ENCODE measurements at places on chromosomes 2 and 18.

DNA sequence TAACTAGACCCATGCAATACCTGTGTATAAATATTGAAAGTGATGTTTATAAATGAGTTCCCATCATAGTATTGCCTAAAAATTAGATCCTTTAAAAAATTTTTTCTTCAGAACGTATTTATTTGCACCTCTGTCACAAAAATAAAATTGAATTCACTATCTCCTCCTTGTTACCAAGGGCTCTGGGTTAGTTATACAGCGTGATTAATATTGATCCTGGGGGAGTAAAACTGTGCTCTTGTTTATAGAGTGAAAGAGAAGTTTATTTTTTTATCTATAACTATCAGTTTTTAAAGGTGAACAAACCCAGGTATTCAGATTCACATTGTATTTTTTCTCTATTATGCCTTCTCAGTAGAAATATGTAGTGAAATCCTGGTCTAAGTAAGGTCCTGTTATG is 458.5 kb downstream of the CPS1 start:
- no peak for DNase-seq

GRCh38 chr2:103232865-103233264 is 471.0 kb downstream of the TMEM182 start:
- no peak for DNase-seq

DNA sequence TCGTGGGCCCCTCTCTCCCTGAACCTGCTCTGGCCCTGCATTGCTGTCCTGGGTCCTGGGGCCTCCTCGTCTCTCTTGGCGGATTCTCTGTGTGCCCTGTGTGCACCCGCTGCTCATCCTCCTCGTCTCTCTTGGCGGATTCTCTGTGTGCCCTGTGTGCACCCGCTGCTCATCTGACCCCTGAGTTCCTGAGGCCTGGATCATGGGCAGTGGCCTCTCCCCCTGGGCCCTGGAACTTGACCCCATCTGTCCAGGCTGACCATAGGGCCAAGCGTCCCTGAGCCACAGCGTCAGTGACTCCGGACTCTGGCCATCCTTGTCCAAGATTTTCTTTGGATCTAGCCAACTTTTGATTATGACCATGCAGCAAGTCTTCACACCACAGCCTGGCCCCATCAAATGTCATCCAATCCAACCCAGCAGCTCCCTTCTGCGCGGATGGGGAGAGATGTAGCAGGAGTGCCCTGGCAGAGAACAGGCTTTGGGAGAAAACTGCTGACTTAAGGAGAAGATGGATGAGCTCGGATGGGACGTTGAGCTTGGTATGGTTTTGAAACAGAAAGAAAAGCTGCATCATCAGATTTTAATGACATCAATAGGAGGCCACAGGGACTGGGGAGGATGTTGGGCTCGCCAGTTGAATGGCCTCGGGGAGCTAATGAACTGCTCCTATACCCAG is 455.1 kb upstream of the HS6ST1 start:
- no peak for DNase-seq

GRCh38 chr2:231810905-231811304 is 24.7 kb downstream of the COPS7B start:
- no peak for DNase-seq

GRCh38 chr2:29129586-29130281 is 14.5 kb downstream of the CLIP4 start:
- no peak for DNase-seq

DNA sequence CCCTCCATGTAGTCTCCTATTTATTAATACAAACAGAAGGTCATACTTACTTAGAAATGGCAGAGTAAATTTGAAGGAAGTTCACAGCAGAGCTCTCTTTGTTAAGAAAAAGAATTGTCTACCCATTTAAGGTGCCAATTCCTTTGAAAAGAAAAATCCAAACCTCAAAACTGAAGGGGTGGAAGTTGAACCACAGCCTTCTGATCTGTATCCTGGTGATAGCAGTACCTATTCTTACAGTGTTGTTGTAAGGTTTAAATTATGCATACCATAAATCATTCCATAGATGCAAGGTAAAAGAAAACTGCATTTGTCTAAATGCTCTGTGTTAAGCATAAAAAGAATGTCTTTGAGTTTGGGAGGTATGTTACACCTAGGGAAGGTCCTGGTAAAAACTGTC is 47.6 kb downstream of the COBLL1 start:
- no peak for DNase-seq

DNA sequence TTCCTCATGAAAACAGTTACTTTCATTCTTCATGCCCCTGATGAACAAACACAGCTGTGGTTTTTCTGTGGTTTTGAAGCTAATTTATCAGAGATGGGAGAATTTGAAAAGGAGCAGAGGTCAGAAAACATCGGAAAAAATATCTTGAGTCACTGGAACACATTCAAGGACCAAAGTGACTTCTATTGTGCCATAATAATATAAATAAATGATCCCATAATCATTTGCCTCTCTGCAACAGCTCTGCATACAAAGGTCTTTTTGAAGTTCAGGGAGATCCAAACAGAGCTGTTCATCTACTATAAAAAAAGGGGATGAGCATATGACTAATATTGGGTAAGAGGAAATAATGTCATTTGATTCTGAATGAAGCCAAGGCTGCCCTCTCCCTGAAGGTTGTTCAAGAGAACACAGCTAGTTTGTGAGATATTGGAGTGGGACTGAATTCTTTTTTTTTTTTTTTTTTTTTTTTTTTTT is 201.3 kb upstream of the GALNT5 start:
- no peak for DNase-seq

- no peak for DNase-seq
Observed at GRCh38 chr2:20487030-20487391, 40.1 kb downstream of the RHOB start.

DNA sequence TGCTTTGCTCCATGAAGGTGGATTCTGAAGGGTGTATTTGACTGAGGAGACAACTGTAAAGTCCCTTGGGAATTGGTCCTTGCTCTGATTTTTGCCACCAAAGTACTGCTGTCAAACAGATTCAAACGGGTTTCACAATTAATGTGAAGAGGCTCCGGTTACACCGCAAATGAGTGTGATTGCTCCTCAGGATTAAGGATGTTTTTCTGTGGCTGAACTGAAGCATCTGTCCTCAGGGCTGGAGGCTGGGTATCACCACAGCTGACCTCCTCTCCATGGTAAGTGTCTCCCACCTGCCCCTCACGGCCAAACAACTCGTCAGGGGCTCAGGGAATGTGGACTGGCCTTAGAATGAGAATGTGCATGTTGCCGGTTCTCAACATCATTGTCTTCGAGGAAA is 130.4 kb upstream of the NDUFV2 start:
- no peak for DNase-seq

DNA sequence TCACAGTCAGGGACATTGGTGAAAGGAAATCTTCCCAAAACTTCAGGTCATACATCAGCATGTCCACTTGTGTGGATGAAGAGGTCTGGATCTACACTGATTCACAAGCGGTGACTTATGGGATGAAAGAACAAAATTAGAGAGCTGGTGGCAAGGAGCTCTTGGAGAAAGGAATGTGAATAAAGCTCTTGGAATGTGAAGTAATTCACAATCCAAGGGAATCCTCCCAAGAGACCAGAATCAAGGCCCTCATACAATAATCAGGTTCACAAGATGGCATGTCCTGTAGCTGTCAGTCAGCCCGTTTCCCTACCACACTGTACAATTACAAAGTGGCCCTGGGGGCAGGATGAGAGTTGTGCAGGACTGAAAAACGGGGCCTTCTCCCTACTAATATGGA is 96.2 kb downstream of the MRPS9 start:
- no peak for DNase-seq

DNA sequence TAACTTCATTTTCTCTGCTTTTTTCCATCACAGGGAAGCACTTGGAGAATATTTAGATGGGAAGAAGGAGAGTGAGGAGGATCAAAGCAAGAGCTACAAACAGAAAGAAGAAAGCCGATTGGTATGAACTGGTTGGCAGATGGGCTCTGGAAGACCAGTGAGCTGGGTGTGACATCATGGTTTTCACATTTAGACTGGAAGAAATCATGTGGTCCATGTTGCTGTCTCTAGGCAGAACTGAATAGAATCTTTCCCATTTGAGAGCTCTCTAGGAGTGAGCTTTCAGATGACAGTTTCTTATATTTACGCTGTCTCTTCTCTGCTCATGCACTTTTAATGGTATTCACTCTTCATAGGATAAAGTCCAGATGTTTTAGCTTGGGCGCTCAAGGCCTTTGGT is 12.6 kb downstream of the DRC1 start:
- no peak for DNase-seq

DNA sequence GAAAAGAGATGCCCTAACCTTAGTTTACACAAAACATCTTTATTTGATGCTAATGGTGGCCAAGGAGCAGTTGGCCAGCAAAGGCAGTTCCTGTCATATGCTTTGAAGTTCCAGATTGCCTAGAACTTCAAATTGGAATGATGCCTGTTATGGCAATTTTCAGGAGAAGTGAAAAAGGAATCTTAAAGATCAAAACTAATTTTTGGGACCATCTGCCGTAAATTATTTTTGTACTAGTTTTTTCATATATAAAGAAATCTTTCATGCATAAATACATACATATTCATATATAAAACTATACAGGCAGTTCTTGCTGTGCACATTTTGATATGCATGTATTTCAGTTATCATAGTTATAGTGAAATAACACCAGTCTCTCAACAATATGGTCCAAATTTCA is 1185.6 kb upstream of the FAM98A start:
- DNase-seq: no peak

DNA sequence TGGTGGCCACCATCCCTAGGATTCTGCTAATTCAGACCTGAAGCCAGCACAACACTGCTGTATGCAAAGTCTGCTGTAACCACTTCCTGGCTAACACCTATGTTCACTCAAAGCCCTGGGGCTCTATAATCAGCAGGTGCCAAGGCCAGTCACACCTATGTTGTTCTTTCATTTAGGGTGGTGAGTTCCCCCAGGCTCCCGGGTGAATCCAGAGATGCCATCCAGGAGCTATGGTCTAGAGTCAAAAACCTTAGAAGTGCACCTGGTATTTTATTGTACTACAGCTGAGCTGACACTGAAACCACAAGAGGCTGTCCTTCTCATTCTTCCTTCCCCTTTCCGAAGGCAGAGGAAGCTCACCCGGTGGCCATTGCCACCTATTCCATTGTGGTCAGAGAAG is 46.2 kb upstream of the CCDC141 start:
- no peak for DNase-seq

- no peak for DNase-seq
Observed at GRCh38 chr2:172084395-172084644, 987 bp upstream of the DLX1 start.

- no peak for DNase-seq
Observed at GRCh38 chr18:59149007-59149406, 9.3 kb downstream of the SEC11C start.

- DNase-seq: no peak
Observed at GRCh38 chr2:169696381-169696780, 2.1 kb downstream of the PHOSPHO2 start.

DNA sequence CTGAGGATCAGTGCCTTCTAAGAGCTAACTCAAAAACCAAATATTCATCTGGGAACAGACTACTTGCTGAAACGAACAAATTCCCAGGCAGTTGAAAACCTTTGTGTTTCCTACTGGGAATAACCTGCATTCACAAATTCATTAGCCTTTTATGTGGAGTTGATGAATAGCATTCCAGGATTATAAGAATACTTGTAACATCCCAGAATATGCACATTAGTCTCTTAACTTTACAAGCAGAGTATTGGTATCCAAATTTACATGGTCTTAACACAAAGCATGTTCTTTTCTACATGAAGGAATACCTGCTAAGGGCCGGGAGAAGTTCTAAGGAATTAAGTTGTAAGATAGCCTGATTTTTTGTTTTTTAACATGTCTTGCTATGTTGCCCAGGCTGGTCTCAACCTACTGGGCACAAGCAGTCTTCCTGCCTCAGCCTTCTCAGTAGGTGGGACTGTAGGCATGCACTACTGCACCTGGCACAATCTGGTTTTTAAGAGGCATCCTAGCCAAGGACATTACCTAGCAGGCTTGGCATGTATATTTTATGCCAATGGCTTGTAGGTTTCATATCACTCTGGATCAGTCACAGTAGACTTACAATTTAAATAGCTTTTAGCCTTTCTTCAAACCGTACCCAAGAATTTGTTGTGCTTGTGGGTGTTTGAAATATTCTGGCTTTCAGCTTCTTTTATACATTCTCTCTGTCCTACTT is 50.7 kb downstream of the MGAT5 start:
- no peak for DNase-seq

GRCh38 chr2:221025398-221025797 is 546.7 kb downstream of the EPHA4 start:
- DNase-seq: no peak

GRCh38 chr2:218032336-218033171 is 29.8 kb upstream of the TNS1 start:
- no peak for DNase-seq

GRCh38 chr2:209308415-209308814 is 115.4 kb upstream of the MAP2 start:
- no peak for DNase-seq

- no peak for DNase-seq
Observed at GRCh38 chr2:234029150-234029733, 21.3 kb upstream of the SPP2 start.

GRCh38 chr2:90207454-90208058 is 1516.1 kb downstream of the RPIA start:
- no peak for DNase-seq

DNA sequence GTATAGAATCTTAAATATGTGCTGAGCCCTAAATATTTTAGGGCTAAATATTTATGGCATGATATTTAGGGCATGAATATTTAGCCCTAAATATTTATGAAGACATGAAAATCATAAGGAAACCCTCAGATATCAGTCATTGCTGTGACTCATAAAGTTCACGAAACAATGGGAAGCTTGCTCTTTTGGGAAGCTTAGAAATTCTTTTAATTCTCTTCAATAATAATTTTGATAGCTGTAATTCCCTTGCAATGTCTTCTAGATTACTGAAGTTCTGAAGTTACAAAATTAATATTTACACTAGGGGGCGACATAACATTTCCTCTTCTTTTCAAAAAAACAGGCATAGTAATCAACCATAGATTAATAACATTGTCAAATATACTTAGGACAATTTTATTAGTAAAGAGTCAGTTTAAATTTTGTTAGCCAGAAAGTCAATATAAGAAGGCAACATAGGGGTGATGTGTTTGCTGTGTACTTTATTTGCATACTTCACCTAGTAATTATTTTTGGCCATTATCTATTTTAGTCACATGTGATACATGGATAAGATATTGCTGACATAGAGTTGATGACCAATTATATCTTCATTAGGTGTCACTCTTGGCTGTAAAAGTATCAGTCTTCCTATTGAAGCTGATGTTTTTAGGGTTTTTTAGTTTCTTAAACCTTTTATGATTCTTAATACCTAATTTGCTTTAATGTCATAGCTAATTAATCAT is 13.2 kb downstream of the ZNF804A start:
- DNase-seq: no peak

Measured in stimulated activated CD8-positive, alpha-beta memory T cell treated with anti-CD3 and anti-CD28 coated beads, Interleukin-15, amount 100 ng/mL, for 1 hour (primary cell).